Stimulated activated CD4-positive, alpha-beta T cell treated with anti-CD3 and anti-CD28 coated beads, Interleukin-4, amount 100 ng/mL, for 24 hours (primary cell): ENCODE measurements at places on chromosomes 11 and 22.

GRCh38 chr11:126886636-126887035 lies 113.9 kb downstream of the KIRREL3 start:
- no peak for DNase-seq

- DNase-seq = no peak
Observed at GRCh38 chr22:24115247-24116207, 65.8 kb upstream of the SUSD2 start.

DNA sequence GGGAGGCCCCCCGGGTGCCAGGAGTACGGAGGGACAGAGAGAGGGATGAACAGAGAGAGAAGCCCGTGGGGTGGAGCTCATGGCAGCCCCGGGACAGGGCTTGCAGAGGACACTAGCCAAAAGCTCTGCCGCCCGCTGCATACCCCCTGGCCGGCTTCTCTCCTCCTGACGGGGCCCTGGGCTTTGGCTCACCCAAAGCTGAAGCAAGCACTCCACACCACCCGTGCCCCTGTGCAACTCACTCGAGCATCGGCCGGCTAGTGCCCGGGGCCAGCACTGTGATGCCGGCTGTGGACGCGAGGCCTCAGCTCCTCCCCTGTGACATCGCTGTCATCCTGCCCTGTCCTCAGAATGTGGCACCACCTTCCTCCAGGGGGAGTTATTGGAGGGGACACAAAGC lies 429.6 kb downstream of the BRD1 start:
- DNase-seq = no peak

GRCh38 chr11:19777377-19778102 lies 64.9 kb downstream of the NAV2 start:
- no peak for DNase-seq

- DNase-seq = no peak
Observed at GRCh38 chr11:84012171-84012826, 726.1 kb upstream of the CCDC90B start.

DNA sequence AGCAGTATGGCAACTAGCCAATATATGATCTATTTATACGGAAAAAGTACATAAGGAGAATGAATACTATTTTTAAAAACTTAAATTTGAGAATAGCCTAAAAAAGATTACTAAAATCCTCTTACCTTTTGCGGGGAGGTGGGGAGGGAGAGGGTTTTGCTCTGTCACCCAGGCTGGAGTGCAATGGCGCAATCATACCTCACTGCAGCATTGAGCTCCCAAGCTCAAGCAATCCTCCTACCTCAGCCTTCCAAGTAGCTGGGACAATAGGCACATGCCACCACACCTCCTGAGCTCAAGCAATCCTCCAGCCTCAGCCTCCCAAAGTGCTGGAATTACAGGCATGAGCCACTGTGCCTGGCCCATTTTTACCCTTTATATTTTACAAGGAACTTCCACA lies 82.0 kb downstream of the TTC28 start:
- DNase-seq = no peak

DNA sequence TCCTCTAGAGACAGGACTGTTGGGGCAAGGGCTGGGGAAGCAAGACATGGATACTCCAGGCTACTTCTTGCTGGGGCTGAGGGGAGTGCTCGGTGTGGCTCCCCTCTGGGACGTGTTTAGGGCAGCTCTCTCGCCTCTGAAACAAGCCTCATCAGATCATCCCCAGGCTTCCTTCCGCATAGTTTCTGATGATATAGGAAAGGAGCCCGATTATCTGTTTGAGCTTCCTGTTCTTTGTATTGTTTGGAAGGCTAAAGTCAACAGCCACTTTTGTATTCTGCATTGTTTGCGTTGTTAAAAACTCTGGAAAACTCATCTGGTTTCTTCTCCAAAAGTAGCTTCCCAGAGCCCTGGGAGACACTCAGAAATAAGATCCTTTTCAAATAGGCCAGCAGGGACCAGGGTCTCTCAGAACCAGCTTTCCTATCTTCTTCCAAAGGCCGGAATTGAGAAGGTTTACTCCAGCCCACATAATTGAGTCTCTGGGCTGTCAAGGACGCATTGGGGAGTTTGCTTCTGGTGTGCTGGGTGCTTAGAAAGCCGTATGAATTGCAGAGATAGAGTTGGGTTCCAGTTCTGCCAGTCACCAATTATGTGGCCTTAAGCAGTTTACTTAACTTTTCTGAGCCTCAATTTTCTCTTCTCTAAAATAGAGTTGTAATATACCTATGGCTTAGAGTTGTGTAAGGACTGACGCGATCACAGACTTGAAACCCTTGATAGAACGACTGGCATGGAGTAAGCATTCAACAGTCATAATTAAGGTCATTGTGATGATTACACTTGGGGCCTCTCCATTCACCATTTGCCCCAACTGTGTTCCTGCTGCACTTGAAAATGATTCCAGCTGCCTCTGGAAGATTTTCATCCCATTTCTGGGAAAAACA lies 19.1 kb downstream of the CD44 start:
- no peak for DNase-seq

GRCh38 chr22:28819253-28820096 lies 19.1 kb upstream of the XBP1 start:
- DNase-seq = no peak

DNA sequence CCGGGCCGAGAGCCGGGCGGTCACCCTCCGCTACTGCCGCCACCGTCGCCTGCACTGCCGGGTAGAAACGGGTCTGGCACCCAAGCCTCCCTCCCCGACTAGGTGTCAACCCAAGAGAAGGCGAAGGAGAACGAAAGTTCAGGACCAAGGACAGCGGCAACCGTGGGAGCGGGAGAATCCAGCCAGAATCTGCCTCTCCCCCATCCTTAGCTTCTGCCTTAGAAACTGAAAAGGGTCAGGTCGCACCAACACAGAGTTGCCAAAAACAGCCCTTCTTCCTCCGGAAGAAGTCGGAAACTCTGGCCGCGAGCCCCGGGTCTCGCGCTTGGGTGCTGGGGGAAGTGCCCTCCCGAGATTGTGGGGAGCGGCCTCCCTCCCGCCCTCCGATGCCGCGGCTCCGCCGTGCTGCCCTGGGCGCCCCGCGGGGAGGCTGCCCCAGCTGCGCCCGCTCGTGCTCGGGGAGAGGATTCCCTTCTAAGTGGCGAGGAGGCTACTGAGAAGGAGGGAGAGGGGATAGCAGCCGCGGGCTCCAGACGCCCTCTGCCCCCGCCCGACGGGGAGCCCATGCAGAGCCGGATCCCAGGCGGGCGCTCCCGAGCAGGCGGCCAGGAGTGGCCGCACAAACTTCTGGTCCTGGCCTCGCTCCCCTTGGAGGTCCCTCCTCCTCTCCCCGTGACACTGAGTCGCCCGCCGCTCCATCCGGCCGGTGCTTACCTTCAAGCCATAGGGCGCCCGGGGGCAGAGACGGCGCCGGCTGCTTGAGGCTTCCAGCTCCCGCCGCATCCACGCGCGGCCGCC lies 637 bp downstream of the DRD2 start:
- peak; percentile 34 for DNase-seq

GRCh38 chr11:504053-504993 lies 2.7 kb downstream of the RNH1 start:
- no peak for DNase-seq

- no peak for DNase-seq
Observed at GRCh38 chr22:39917197-39917643, 16.3 kb downstream of the GRAP2 start.

DNA sequence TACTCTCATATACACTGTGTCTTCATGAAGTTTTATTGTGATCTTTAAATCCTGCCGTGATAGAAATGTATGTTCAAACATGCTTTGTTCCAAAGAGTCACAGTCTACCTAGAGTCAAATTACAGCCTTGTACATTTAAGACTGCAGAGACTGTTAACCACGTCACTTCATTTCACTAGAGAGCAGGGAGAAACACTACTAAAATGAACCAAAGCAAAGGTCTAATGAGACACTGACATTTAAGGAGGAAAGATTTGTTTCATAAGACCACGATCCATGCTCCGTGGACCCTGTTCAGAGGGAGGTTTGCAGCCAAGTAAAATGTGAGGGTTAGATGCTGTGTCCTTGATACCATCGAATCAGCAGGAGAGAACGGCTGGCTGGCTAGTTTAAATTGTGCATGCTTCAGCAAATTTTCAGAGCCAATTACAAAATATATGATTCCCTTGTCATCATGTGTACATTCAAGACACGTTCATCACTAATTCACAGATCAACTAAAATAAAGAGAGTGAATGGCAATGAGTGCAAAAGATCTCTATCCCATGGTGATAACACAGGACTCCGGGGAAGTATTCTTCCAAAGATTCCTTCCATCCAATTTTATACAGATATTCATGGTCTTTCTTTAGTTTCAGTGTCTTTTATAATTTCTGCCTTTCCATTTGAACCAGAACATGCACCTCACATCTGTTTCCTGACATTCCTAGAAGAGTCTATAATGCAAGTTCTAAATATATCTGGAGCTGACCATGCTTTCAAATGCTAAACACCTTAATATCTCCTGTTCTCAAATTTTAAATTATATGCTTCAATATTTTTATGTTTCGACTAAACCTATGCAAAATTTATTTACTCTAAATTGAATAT lies 960.9 kb upstream of the FAT3 start:
- DNase-seq = no peak

GRCh38 chr11:57513911-57514537 lies 1.5 kb downstream of the SLC43A1 start:
- peak; percentile 39 for DNase-seq

- peak; percentile 86 for DNase-seq
Observed at GRCh38 chr11:34650528-34650927, 29.6 kb downstream of the EHF start.

GRCh38 chr11:95078526-95078925 lies 11.1 kb upstream of the ENDOD1 start:
- DNase-seq = no peak

DNA sequence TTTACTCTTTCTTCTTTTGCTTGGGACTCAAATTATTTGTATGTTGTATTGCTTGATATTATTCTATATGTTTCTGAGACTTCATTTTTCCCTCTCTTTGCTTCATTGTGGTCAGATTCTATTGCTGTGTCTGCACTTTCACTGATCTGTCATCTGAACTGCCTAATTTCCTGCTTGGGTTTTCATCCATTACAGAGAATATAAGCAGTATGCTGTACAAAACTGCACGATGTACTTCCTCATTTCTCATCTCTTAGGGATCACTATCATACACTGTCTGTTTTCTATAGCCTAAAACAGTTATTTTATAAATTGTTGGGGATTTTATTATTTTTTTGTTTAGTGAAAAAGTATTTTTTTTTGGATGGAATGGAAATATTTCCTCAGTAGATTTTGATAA lies 736.7 kb upstream of the ANO5 start:
- DNase-seq = no peak

DNA sequence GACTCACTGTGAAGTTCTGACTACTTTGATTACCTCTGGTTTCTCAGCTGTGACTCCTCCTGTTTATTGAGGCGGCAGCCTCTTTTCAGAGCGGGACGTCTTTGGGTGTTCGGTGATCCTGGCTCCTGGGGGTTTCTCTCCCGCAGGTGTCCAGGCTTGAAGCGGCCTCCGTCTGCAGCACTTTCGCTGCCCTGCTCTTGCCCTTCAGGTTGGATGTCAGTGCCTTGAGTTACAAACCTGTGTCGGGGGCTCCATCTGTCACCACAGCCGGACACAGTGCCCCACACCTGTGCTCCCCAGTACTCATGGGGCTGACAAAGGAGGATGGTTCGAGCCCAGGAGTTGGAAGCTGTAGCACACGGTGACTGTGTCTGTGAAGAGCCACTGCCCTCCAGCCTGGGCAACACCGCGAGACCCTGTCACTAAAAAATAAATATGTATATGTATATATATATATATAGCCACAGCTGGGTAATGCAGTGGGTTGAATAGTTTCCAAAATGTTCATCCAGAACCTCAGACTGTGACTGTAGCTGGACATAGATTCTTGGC lies 104.1 kb downstream of the BRD1 start:
- no peak for DNase-seq

DNA sequence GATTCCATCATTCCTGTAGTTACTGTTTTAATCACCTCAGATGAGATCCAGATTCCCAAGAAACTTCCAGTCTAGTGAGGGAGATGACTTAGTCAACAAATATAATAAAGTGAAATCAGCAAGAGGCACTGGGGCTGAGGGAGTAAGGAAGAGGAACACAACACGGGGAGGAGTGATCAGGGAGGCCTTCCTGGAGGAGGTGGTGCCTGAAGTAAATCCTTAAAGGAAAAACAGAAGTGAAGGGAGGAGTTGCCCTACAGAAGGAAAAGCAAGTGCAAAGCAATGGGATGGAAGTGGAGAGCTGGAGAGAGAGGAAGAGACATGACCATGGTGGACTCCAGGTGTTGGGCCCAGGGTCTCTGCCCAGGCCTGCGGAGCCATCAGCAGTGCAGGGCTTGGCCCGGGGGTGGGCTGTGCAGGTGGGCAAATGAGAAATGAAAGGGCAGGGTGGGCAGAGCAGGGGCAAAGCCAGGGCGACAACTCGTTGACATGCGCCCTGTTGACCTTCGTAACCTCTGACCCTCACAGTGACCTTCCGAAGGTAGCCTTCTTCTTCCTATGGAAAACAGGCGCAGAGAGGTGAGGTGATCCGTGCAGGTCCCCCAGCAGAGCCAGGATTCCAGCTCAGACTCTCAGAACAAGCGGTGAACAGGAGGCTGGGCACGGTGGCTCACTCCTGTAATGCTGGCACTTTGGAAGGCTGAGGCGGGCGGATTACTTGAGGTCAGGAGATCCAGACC lies 12.1 kb upstream of the PPARA start:
- no peak for DNase-seq

GRCh38 chr11:118785362-118785761 lies 5.6 kb downstream of the DDX6 start:
- peak; percentile 35 for DNase-seq

- no peak for DNase-seq
Observed at GRCh38 chr22:47437110-47437509, 674.7 kb downstream of the TBC1D22A start.

DNA sequence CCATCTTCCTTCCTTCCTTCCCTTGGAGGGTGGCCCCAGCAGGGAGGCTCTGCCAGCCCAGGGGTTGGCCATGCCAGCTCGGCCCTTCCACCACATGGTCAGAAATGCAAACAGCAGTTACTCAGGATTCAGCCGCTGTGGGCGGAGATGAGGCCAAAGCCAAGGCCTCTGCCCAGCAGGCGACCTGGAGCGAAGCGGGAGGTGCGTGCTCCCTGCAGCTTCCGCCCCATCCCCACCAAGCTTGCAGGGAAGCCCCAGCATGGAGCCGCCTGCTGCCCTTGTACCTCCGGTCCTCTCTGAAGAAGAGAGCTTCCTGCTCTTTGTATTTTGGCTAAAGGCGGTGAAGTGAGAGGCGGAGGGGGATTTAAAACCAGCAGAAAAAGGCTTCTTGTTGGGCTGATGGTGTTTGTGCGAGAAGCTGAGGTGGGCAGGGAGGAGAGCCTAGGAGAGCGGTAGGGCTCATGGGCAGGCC lies 50.4 kb downstream of the ANO1 start:
- DNase-seq = no peak

DNA sequence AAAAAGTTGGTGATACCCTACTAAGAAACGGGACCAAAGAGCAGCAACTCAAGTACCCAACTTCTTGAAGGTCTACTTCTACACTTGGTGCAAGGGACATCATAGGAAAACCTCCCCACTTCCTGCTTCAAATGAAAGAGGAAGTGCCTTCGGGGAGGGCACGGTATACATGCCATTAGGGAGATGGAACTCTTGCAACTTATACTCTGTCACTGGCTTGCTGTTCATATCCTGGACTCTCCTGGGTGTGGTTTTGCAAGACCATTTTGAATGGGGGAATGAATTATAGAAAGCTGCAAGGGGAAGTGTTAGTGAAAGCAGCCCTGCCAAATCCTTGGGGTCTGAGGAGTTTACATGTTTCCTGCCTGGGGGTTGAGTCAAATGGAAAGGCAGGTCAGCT lies 41.9 kb downstream of the CSNK2A3 start:
- no peak for DNase-seq

- no peak for DNase-seq
Observed at GRCh38 chr11:116993599-116993998, 104.6 kb downstream of the SIK3 start.

- no peak for DNase-seq
Observed at GRCh38 chr11:36130401-36130800, 158.8 kb downstream of the COMMD9 start.
